Activated CD4-positive, alpha-beta T cell treated with anti-CD3 and anti-CD28 coated beads, Interleukin-2, amount 50 U/mL, for 16 hours (primary cell): ENCODE measurements at places on chromosomes 2 and 18.
A peak's percentile ranks its signal among the peaks of the same experiment; 100 is the strongest.

DNA sequence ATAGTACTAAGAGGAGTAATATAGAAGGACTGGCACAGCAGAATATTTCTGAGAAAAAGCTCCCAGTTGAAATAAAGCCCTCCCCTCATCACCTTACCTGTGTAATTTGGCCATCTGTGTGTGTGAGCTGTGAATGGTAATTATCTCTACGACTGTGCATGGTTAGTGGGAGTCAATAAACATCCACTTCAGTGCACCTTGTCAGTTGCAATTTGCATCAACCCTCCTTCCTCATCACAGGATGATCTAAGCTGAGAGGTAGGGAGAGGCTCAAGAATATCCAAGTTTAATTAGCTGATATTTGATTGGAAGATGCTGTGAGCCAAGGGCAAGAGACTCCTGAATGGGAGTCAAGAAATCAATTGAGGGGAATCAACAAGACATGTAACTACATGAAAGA lies 694.9 kb upstream of the KLHL29 start:
- no peak for DNase-seq

GRCh38 chr2:113041871-113042270 lies 10.8 kb downstream of the IL36B start:
- DNase-seq = no peak

GRCh38 chr2:179811042-179811441 lies 50.4 kb downstream of the ZNF385B start:
- no peak for DNase-seq

GRCh38 chr2:203737360-203737759 lies 30.9 kb downstream of the CD28 start:
- peak; percentile 85 for DNase-seq

DNA sequence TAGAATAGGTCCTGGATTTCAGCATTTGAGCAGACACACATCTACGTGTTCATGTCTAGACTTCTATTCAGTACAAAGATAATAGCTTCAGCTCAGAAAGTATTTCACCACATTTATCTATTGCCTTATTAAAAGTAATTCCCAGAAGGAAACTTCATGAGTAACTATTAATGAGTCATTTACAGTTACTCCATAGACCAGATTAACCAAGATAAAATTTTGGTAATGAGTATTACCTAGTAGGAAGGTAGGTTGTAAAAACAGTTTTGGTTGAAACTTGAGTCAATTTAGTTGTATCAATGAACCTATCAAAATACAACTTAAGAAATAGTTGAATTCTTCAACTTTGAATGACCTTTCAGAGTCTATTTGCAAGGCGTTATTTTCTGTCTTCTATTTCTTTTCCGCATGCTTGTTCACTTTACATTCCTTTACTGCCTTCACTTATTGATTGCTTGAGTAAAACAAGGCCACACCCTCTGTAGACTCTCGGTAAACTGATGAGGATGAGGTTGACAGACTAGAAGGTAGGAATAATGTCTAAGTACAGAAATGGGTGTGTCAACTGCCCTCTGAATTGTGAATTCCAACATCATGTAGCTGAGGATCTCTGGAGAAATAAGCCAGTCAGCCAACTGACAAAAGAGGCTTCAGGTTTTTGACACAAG lies 1165.6 kb upstream of the ZEB2 start:
- DNase-seq = no peak

DNA sequence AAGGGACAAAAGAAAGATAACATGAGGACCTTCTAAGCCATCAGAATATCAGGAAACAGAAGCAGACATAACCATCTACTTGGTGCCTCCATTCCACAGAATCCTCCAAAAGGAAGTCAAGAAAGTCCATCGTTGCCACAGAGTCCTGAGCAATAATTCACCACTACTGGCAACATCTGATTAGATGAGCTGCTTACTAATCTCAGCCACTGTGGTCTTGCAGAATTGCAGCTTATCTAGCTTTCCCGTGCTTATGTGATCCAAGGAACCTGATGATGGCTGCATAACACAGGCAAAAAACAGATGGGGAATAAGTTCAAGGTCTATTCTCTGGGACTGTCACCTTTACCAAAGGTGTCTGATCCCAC lies 278.5 kb downstream of the AFF3 start:
- DNase-seq = no peak

- no peak for DNase-seq
Observed at GRCh38 chr18:27244259-27244658, 59.2 kb upstream of the CHST9 start.

DNA sequence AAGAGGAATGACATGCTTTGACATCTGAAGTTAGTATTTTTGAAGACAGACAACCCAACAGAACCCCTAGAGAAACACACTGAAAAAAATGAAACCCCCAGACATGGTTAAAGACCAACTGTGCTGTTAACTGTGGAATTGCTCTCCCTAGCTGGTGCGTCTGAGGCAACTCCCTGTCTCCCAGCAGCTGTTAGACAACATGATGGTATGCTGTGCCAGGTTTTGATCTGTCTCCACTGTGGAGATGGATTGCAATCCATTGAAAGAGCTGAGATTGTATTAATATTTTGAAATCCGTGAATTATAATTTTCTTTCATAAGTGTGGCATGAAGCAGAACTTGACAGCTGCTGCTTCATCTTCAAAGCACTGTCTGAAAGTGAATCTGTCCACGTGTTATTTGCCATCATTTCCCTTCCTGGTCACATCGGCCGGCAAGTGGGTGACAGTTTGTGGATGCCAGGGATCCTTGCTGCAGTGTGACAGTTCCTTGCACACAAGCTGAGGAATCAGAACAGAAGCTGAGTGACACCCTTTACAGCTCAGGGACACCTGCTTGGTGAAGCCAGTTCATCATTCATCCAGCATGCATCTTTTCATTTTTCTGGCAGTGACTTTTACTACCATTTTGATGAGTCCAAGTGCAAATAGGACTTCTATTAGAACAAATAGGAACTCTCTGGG lies 58.2 kb upstream of the ACSL3 start:
- DNase-seq = no peak

DNA sequence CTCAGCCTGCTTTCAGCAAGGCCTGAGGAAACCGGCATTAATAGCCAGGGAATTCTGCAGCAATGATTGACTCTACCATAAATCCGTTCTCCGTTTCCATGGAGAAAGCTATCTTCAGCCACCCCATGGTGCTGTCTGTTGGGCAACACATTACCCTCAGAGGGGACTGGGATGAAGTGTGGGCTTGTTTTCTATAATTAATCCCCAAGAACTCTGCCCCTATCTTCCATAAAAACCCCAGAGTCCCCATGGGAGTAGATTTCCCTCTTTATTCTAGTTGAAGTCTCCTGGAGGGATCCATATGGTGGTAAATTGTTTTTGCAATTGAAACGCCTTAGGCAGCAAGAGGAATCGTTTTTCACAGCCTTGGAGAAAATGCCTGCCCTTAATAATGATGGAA lies 9.2 kb downstream of the G6PC2 start:
- DNase-seq = no peak

DNA sequence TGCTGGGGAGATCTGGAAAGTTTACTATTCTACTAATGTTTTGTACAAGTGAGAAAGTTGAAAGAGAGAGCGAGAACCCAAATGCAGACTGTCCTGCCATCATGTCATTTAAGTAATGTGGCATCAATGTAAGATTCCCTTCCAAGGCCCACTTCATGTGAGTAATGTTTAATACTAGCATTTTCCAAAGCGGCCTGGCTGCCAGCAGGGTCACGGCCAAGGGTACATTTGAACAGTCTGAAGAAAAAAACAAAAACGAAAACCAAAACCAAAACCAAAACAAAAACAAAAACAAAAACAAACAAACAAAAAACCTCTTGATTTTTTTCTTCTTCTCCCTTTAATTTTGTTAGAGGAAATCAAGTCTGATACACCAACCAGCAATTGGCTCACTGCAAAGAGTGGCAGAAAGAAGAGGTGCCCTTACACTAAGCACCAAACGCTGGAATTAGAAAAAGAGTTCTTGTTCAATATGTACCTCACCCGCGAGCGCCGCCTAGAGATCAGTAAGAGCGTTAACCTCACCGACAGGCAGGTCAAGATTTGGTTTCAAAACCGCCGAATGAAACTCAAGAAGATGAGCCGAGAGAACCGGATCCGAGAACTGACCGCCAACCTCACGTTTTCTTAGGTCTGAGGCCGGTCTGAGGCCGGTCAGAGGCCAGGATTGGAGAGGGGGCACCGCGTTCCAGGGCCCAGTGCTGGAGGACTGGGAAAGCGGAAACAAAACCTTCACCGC lies 2.2 kb downstream of the HOXD10 start:
- DNase-seq = peak; percentile 18

GRCh38 chr18:75285876-75286275 lies 75.3 kb downstream of the TSHZ1 start:
- DNase-seq = no peak

GRCh38 chr18:10856132-10856531 lies 293.2 kb downstream of the PIEZO2 start:
- no peak for DNase-seq

DNA sequence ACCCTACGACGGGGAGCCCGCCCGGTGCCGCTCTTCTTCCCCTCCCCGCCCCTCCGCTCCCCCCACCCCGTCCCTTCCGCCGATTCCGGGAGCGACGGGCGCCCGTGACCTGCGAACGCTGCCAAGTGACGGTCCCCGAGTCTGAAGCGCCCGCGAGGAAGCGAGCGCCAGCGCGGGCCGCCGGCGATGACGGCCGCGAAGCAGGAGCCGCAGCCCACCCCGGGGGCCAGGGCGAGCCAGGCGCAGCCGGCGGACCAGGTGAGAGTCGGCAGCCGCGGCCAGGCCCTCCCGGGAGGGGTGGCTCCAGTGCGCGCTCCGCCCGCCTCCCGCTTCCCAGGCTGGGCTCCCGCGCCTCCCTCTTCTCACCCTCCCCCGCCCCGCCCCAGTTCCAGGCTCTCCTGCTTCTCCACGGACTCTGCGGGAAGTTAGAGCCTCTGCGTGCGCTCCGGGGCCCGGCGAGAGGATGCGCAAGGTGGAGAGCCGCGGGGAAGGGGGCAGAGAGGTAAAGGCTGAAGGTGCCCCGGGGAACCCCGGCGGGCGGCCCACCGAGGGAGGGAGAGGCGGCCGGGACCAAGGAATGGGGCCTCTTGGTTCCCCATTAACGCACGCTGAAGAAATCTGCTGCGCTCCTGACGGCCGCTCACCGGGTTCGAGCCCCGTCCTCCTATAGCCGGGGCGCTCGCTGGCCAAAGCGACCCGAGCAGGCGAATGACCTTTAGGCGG lies 719.5 kb downstream of the DPP10 start:
- DNase-seq = no peak

DNA sequence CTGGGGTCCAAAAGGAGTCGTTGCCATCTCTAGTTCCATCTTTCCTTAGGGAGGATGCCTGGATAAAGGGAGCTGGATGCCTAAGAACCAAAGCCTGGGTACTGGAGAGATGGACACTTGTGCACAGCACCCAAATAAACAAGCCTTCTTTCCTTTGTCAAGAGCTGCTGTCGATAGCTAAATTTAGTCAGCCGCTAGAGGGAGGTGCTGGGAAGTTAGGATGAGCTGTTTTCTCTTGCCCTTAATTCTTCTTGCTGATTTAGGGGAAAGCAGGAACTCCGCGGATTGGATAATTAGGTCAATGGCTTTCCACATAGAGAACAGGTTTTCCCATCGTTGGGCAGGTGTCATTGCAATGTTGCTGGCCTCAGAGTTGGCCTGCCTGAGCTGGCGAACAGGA lies 30.9 kb upstream of the SERPINB12 start:
- peak; percentile 23 for DNase-seq

- no peak for DNase-seq
Observed at GRCh38 chr2:65379721-65380171, 52.7 kb downstream of the SPRED2 start.

- DNase-seq = peak; percentile 90
Observed at GRCh38 chr2:230924470-230925341, at the start of gene GPR55. GPR55 (minus strand) TSS chr2:230925242; CDS start chr2:230910962, 14,280 bp downstream.

DNA sequence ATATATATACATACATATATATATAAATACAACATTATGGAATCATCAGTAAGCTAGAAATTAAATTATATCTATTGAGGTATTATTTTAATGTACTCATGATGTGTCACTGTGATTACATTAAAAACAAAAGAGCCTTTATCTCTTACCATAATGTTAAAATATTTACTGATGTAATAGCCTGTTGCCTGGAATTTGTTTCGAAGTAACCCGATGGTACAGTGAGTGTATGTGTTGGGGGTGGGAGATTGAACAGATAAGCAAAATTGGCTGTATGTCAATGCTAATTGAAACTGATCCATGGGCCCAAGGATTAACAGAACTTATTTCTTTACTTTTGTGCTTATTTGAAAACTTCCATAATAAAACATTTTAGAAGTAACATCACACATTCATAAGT lies 1473.2 kb downstream of the LRP1B start:
- no peak for DNase-seq

DNA sequence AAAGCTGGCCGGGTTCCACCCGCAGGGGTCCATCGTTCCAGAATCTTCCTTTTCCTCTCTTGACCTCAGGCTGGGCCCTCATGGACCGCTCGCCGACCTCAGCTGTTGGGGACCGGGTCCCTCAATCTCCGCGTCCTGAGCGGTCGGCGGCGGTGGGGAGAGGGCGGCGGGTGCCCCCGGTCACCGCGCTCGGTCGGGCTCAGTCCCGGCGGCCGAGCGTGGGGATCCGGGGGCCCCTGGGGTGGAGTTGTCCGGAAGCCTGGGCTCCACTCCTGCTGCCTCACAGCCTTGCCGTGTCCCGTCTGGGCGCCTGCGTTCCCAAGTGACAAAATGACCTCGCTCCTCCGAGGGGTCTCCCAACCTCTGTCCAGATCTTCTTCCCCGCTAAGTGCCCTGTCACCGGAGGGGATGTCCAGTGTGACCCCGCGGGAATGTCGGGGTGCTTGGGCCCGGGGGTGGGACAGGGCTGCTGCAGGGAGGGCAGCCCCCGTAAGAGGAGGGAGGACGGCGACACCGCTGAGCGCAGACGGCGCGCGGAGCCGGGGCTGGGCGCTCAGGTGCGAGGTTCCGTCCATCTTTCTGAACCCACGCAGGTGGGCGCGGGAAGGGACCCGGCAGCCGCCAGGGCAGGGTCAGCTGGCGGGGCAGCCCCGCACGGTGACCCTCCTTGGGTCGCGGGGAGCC lies 16.0 kb upstream of the E2F6 start:
- DNase-seq = no peak

DNA sequence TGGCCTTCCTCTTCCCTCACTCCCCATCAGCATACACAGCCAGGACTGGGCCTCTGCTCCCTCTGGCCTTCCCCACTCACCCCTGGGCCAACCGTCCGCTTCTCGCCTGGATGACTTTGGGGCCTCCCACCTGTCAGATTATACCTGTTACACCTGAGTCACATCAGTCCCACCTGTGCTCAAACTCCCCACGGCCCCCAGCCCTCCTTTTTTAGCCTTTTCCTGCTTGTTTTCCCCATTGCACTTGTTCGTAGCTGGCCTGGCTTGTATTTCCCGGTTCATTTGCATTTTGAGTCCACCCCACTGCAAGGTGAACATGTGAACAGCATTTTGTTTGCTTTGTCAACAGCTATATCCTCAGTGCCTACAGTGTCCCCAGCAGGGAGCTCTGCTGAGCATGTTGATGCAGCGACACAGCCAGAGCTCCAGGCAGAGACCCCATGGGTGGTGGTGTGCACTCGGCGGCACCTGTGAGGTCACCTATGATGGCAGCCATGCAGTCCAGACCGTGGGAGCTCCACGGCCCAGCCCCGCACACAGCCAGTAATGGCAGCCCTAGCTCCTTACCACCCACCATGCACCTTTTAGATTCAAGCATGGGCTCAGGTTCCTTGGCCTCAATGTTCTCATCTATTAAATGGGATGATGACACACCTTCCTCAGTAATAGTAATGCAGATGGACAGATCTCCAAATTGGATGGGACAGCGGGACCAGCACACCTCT lies 276.4 kb upstream of the HS6ST1 start:
- DNase-seq = no peak
